ENCODE measurements at places on chromosomes 13 and 19.
A peak's percentile ranks its signal among the peaks of the same experiment; 100 is the strongest.

DNA sequence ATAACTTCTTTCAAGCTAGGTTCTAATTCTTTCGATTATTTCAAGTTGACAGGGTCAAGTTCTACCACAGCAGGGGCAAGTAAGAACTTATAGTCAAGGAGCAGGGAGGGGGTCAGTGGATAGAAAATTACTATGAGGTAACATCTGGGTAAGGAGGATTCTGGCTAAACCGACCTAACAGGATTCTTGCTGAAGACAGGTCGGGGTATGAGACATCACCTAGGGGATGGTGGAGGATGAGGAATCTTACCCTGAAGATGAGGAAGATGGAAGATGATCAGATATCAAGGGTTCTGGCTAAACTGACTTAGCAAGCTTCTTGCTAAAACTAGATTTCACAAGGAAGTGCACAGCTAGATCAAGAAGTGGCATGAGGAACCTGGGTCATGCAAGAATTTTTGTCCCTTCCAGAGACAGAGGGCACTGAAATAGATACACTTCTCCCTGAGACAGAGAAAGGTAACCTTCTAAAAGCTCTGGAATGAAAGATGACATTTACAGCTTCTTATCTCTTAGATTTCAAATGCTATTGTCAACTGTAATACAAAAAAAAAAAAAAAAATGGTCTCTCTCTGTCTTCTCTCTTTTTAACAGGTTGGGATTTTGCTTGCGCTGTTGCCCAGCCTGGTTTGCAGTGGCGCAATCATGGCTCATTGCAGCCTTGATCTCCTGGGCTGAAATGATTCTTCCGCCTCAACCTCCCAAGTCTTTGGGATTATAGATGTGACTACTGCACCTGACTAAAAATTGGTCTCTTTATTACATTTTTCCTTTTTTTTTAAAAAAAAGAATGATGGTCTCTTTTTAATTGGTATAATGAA is 9.6 kb upstream of the METTL21C start:
- no peak for DNase-seq

DNA sequence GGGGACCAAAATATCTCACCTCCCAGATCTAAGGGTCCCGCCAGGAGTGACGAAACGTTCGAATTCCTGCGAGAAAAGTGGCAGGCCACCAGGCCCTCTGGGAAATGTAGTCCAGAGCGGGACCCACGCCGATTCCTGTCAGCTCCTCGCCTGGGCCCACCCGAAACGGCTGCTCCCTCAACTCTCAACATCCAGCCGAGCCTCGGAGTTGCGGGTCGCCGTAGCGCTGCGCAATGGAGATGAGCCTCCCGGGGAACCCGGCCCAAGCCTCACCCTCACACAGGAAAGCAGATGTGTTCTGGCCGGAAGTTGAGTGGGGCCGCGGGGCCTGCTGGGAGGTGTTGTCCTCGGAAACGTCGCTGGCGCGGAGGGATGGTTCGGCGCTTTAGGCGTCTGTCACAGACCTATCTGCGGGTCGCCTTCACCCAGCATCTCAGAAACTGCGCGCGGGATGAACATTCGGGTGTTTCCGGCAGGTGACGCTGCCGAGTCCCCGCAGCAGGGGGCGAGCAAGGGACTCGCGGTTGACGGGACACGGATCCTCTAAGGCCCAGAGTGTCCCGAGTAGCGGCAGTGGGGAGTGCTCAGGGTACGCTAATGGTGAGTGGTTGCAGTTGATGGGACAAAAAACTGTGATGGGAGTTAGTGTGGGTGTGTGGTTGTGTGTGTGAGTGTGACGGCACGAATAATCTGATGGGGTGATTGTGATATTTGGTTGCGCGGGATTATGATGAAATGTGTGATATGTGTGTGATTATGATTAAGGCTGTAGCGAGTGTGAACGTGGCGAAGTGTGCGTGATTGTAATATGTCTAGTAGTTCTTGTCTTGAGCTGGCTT is at the start of the genes ZNF568 and ZNF829:
ZNF568 (plus strand) TSS at position 341 of the 839 bp plus-strand sequence. CDS start 6,439 bp downstream, outside the sequence.
ZNF829 (minus strand) TSS at position 300 of the 839 bp plus-strand sequence. CDS start 1,124 bp downstream, outside the sequence.
- DNase-seq = peak; percentile 79

DNA sequence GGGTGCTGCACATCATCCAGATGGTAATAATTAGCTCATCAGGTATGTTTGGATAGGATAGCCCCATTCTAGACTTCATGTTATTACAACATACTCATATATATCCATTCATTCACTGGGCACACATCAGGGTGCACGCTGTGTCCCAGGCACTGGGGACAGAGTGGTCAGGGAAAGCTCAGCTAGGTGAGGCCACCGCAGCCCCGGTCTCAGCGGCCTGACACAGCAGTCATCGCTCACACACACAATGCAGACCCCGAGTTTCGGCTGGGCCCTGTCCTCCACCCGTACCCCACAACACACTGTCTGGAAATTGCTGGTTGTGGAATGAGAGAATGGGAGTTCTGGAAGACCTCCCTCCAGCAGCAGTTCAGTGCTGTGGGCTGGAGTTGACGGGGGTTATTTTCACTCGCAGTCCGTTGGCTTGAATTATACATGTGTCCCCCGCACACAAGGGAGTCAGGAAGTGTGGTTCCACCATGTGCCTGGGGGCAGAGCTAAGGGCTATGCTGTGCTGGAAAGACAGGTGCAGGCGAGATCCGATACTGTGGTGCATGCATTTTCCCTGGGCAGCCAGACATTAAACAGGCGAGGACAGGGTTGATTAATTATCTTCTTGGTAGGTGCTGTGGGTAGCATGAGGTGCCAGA is 257.6 kb downstream of the TEX29 start:
- DNase-seq = no peak

DNA sequence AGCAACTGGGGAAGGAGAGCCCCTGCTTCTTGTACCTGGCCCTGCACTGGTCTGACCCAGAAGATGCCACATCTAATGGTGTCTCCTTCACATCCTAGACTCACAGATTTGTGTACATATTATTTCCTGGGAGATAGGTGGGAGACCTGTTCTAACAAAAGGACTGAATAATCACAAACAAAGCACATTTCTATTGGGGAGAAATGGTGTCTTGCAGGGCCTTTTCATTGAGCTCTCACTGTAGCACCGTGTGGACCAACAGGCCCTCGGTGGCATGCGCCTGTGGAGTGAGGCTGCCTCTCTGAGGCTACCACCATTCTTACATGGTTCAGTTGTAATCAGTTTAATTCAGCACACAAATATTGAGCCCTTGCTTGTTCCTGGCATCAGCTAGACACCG is 989 bp upstream of the SACS start:
- DNase-seq = no peak

- DNase-seq = no peak
Measured at GRCh38 chr13:41162151-41162550, 29.5 kb upstream of the KBTBD6 start.

- DNase-seq = no peak
Measured at GRCh38 chr13:42532561-42533335, 41.2 kb upstream of the TNFSF11 start.

- no peak for DNase-seq
Measured at GRCh38 chr13:107712145-107712860, 503.0 kb downstream of the LIG4 start.

GRCh38 chr19:57814505-57815246 is at the start of gene ZNF552:
Gene ZNF552 (minus strand): TSS chr19:57814913. CDS start chr19:57814743, 170 bp downstream.
- peak; percentile 55 for DNase-seq

GRCh38 chr13:112103961-112104880 is 37.3 kb downstream of the SOX1 start:
- no peak for DNase-seq

DNA sequence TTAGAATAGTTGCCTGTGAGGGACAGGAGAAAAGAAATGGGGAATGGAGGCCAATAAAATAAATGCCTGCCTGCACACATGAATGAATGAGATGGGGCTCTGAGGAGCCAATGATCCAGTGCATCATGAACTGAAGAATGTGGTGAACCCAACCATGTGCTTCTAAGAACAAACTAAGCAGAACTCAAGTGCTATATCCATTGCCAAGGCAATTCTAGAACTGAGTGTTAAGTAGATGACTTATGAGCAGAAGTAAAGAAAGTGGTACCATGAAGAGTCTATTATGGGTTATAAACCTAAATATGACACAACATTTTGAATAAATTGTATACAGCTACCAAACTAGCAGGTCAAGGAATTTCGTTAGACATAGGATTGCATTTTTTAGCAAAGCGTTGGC is 186.1 kb downstream of the KATNAL1 start:
- DNase-seq = no peak

GRCh38 chr13:103876571-103876970 is 810.4 kb upstream of the SLC10A2 start:
- DNase-seq = no peak

GRCh38 chr13:108026680-108027410 is 188.5 kb downstream of the LIG4 start:
- no peak for DNase-seq
